Dorsolateral prefrontal cortex (tissue), 122 donors: ENCODE measurements at places on chromosomes 1 and 21. TPM values are rescaled to one million over a fixed set of nuclear protein-coding genes. Genes with fewer than 3 reads are reported as not detected.

Gene OR2L13
- 1.9 TPM for total RNA-seq

GRCh38 chr1:248589334-248589733 is 8.2 kb downstream of the OR2T10 start:
- DNase-seq: no peak

Gene CELA2A
- total RNA-seq: not detected

DNA sequence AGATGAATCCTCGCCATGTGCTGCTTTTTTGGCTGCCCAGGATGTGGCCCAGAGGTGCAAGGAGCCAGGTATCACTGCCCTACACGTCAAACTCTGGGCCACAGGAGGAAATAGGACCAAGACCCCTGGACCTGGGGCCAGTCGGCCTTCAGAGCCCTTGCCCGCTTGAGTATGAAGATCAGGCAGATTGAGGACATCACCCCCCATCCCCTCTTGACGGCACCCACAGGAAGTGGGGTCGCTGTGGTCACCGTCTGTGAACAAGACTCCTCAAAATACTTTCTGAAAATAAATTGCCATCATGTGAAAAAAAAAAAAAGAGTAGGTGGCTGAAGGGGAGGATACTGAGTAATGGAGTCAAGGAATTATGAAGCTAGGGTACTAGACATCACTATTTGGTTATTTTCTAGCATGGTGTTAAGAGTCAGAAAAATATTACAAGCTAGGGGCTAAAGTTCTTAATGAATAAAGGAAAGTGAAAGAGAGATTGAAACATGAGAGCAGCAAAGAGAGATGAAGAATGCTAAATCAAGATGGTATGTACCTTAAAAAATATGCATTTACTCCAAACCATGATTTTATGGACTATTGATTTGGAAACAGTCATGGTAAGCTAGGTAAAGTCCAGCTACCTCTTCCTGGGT is 84.9 kb downstream of the CLEC20A start:
- no peak for DNase-seq

- DNase-seq: no peak
Observed at GRCh38 chr1:44664730-44665370, 9.4 kb downstream of the TMEM53 start.

- no peak for DNase-seq
Observed at GRCh38 chr1:21645550-21645949, 23.6 kb downstream of the RAP1GAP start.

- DNase-seq: no peak
Observed at GRCh38 chr1:102842606-102843005, 265.7 kb downstream of the COL11A1 start.

- DNase-seq: no peak
Observed at GRCh38 chr1:239448911-239449310, 62.5 kb downstream of the CHRM3 start.

DNA sequence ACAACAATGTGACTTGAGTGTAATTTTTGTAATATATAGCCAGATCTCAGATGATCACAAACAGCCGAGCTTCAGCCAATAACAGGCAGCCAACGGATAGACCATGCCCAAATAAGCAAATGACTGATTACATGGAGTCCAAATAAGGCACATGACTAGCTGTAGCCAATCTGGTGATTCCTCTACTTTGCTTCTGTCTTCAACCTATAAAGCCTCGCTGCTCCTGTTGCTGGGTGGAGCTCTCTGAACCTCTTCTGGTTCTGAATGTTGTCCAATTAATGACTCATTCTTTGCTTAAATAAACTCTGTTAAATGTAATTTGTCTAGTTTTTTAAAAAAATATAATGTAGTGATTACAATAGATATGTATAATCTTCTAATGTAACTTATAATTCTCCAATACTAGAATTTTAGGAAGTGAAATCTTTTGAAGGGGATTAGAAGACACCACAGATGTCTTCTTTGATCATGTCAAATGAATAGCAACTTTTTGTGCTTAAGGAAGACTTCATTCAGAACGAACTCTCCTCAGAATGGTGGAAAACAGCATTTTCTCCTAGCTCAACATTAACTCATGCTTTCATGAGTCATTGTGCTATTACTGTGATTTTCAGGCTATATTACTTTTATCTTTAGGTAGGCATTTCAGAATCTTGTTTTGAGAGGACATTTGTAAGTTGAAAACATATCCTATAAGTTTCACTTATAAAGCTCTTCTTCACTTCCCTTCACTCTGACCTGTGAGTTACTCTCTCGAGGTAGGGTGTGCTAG is 857.8 kb upstream of the B3GALT2 start:
- no peak for DNase-seq

DNA sequence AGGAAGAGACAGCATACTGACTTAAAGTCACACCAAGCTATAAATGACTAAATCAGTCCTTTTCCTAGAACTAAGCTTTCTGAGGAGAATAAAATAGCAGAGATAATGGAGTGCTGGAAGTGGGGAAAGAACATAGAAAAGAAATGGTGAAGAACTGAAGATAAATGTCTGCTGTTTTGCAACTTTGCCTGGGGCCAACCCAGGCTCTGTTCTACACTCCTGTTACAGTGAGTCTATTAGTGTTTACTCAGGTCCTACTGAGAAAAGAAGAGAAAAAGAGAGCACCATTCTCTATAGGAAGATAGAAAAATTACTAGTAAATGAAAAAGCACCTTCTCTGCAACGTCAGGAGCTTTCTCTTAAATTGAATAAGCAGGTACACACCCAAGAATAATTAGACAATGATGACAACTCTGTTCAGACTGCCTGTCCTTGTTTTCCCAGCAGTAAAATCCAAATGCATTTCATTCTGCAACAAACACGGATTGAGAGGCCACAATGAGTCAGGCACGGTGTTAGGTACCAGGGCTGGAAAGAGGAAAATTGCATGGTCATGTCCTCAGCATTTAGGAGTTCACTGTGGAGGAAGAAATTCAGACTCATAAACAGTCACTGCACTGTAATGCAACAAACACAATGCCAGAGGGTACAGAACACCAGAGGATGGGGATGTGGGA is 139.4 kb upstream of the CAMK1G start:
- no peak for DNase-seq

GRCh38 chr1:5743435-5744095 is 248.7 kb downstream of the NPHP4 start:
- no peak for DNase-seq

Gene STIL
- total RNA-seq: 5.3 TPM

DNA sequence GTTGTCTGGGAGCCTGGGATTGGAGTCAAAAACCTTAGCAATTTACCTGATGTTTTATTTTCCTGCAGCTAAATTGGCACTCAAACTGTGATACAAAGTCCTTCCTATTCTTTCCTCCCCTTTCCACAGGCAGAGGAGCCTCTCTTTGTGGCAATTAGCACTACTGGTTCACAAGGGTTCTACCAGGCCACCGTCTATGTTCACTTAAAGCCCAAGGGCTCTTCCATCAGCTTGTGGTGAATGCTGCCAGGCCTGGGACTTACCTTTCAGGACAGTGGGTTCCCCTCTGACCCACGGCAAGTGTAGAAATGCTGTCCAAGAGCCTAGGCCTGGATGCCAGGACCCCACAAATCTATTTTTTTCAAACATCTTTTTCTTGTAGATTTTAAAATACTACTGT is 251.9 kb upstream of the B3GALT2 start:
- DNase-seq: no peak

DNA sequence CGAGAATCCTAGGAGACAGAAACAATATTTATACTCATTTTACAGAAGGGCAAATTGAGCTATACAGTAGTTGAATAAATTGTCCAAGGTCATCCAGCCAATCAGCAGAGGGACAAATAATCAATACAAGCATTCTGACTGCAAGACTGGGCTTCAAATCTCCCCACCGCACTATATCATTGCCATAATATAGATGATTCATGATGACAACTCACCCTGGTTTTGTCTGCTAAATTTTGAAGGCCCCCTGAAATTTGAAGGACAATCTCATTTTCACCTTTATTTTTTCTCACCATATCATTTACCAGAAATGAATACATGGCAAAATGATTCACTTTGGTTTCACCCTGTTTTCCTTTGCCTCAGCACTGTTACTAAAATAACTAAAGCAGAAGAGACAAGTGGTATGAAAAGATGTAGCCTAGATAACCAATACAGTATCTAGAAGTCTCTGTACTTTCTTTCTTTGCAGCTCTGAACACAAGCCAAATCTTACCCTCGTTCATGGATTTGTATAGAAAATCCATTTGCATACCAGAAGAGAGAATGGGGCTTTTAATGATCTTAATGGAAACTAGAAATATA is 292.5 kb downstream of the TTLL7 start:
- no peak for DNase-seq

Gene NES
- total RNA-seq: 17.3 TPM

Gene AGO1
- total RNA-seq: 47.1 TPM

DNA sequence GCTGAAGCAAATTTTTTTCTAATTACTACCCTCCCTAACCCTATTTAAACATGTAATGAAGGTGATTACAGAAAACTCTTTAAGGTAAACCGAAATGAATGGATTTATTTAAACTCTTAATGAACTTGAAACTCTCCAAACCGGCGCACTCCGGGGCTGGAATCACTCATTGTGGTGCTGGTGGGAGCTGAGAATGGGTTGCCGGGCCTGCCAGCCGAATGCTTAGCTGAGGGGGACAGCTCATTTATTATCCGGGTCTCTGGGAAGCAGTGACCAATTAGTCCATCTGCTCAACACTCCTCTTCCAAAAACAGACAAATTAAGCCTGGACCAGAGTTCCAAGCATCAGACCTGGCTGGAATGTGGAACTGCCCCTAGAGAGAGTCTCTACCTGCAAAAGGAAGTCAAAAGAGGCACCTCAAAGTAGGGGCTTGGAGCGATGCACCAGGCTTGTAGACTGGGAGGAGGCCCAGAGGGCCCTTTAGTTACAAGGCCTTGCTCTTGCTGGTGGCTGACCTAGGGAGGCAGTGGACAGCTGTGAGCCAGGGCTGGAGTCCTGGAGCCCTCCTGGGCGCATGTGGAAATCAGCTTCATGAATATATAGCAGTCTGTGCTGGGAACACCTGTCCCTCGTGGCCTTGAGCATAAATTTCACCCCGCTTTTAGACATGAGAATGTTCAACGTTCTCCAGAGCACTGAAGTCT is 320.7 kb downstream of the AJAP1 start:
- DNase-seq: no peak

Gene WDR64
- 0.47 TPM for total RNA-seq

DNA sequence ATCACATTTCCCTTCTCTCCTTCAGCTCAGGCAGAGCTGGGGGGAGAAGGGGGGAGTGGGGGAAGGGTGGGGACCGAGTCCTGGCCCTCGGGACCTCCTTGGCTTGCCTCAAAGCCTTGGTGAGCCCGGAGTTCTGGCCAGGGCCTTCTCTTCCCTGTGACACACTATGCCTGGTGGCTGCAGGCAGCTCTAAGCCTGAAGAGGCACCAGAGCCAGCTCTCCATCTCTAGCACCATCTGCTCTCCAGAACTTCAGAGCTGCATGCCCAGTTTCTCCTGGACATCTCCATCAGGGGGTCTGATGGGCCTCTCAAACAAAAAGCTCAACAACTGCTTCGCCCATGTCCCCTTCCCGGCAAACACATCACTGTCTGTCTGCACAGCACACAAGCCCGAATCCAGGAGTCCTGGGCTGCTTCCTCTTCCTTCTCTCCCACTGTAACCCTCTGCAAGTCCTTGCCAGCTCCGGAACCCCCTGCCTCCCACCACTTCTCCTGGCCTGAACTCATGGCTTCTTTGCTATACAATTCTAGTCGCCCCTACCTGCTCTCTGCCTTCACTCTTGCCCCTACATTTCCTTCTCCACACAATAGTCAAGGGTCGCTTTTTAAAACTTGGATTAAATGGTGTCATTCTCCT is 26.5 kb downstream of the KIAA1614 start:
- DNase-seq: no peak

GRCh38 chr1:235736263-235736662 is 86.7 kb upstream of the GNG4 start:
- no peak for DNase-seq

DNA sequence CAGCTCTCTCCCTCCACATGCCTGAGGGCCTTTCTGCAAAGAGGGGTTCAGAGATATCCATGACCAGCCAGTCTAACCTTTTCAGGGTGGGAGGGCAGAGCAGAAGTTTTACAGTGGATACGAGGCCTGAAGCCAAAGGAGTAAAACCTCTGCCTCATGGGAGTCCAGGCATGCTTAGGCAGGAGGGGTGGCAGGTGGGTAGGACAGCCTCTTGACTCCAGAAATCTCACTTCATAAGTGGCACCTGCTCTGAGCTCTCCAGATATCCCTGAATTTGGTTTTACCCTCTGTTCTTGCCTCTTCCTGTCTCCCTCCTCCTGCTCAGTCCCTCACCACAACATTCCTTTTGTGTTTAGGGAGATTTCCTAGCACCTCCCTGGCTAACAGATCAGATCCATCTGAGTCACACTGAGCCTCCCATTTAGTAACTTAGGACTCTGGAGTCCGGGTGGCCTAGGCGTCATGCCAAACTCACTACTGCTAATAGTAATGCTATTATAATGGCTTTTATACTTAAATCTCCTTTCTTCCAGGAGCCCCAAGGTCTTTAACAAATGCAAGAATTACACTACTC is 201.0 kb downstream of the HS2ST1 start:
- DNase-seq: no peak

DNA sequence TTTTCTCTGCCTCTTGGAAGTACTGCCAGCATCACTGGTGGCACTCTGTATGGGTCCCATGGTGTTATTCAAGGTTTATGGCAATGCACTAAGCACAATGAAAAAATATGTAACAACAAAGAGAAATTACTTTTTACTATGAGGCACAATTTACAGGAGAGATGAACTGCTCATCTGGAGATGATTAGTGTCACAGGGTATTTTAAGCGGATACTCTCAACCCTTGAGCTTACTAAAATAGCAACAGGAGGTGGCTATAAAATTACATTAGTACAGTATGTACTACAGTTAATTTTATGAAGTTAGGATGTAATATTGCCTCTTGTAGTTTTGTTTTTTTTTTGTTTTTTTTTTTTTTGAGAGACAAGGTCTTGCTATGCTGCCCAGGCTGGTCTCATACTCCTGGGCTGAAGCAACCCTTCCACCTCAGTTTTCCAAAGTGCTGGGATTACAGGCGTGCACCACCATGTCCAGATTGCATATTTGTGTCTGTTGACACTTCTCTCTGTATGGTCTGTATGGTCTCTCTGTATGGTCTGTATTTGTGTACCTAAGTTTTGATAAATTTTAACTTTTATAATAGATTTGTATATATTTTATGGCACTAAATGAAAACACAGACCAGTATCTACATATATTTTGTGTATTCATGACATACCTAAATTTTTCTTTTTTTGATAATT is 175.6 kb upstream of the HP1BP3 start:
- no peak for DNase-seq
